Omental fat pad (tissue), 4 donors: ENCODE measurements at places on chromosomes 12 and 14. TPM values are rescaled to one million over a fixed set of nuclear protein-coding genes. Genes with fewer than 3 reads are reported as not detected.

LPAR5 gene
- total RNA-seq, result 2.5 TPM

IQSEC3 gene
- total RNA-seq, result 3.2 TPM

SLC17A8 gene
- total RNA-seq, result not detected

STON2 gene
- 21.5 TPM for total RNA-seq

IRAK3 gene
- total RNA-seq, result 63.6 TPM

DNA sequence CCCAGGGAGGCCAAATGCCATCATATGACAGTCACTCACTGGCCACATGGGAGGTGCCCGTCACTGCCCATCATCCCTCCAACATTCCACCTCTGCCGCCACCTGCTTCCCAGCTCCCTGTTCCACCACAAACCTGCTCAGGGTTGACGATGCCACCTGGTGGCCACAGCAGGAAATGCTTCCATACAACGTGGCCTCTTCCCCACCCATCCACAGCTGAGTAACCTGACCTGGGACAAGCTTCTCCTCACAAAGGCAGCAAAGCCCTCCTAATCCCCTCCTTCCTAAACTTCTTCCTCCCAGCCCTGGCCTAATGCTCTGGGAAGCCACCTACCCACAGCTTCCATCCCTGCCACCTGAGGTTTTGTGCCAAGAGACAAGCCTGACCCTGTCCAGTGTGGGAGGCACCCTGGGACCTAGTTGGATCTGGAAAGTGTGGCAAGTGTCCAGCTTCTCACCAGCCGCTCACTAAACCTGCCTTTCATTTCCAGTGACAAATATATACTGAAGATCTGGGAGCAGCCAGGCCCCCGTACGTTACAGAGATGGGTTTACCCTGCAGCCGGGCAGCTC, 4.3 kb downstream of the DEGS2 start:
- DNase-seq, result no peak
